Activated naive CD4-positive, alpha-beta T cell (primary cell): ENCODE measurements at places on chromosomes 7 and 10.

GRCh38 chr7:112945046-112945445, 141.6 kb downstream of the GPR85 start:
- DNase-seq: no peak

DNA sequence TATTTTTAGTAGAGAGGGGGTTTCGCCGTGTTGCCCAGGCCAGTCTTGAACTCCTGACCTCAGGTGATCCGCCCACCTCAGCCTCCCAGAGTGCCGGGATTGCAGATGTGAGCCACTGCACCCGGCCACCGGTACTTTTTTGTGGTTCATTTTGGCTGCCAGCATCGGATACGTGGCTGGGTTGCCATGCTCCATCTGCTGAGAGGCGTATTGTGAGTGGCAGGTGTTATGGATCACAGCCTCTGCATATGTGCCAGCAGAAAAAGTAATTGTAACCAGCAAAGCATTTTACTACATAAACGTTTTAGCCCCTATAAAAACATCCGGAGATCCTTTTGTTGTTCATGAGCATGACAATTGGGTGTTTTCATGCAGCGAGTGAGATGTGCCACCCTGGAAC, 7.1 kb downstream of the FOXK1 start:
- DNase-seq: no peak

GRCh38 chr10:35079763-35080162, 10.4 kb downstream of the CUL2 start:
- no peak for DNase-seq

- no peak for DNase-seq
Observed at GRCh38 chr7:38057829-38058228, 120.2 kb upstream of the STARD3NL start.

GRCh38 chr10:128489324-128490247, 363.4 kb upstream of the MKI67 start:
- DNase-seq: no peak

DNA sequence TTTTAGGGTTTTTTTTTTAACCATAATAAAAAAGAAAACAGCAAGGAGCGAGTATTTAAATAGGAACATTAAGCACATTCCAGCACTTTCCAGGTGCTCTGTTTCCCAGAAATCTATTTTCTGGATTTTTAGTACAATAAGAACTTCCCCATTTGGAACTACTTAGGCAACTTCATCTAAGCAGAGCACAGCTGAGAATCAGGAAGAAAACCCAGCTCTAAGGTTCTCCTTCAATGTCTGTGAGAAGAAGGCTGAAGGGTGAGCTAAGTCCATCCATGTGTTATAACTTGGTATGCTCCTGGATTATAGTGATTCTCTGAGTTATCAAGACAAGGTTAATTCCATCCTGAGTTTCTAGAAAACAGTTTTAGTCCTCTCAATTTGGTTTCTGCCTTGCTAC, 181.9 kb downstream of the CYP26A1 start:
- DNase-seq: no peak

DNA sequence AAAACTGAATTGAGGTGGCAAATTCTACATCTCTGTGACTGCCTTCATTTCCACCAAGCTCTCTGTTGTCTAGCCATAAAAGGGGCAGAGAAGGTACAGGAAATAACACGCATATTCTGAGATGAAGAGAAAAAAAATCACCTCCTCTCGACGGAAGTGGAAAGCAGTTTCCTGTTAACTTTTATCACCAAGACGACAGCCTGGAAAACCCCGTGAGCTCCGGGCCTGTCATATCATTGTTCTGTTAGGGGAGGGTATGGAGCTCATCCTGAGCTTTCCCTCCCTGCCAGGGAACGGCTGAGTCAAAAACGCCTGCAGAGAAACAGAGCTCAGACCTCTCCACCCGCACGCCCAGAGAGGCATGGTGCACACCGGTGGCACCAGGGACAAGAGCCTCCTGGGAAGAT, 200.3 kb downstream of the PRPF18 start:
- DNase-seq: peak; percentile 8

- DNase-seq: no peak
Observed at GRCh38 chr7:84908196-84908793, 278.6 kb downstream of the SEMA3D start.

DNA sequence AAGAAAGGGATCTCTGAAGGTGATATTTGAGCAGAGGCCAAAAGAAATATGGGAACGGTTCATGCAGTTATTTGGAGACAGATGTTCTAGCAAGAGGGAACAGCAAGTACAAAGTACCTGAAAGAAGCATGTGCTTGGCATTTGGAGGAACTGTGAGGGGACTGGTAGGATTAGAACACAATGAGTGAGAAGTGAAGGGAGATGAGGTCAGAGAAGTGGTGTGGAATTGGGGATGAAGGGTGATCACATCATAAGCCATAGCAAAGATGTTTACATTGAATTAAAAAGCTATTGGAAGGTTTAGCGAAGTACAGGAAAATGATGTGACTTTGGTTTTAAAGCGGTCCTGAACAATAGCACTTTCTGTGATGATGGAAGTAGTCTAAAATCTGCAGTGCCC, 402.4 kb upstream of the LRGUK start:
- no peak for DNase-seq

- peak; percentile 26 for DNase-seq
Observed at GRCh38 chr10:23439452-23439960, 631 bp downstream of the OTUD1 start.

DNA sequence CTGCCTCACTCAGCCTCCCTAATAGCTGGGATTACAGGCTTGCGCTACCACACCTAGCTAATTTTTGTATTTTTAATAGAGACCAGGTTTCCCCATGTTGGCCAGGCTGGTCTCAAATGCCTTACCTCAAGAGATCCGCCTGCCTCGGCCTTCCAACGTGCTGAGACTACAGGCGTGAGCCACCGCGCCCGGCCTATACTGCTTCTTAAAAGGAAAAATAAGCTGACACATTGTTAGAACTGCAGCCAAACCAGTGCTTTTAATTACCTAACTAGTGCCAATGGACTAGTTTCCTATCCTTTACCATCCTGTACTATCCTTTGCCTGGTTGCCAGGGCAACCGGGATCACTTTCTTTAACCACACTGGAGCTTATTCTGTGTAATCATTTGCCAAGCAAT, 108.0 kb downstream of the LRRTM3 start:
- no peak for DNase-seq

- no peak for DNase-seq
Observed at GRCh38 chr7:112079122-112079521, 127.1 kb downstream of the DOCK4 start.

DNA sequence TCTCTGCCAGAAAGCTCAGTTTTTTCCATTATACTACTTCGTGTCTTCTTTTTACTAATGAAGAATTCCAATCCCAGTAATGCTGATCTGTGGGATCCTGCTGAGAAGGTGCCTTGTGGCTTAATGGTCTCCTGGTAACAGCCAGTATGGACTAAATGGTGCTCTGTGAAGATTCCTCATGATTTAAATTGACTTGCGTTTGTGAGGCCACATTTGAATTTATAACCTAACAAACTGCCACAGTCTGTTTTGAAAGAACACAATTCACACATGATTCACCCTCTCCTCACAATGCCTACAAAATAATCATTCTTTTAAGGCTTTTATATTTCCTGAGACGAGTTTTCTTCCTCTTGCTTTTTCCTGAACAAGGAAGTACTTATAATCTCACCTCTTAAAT, 140.0 kb downstream of the MBL2 start:
- no peak for DNase-seq
